ENCODE measurements at places on chromosomes 5 and 9.

GRCh38 chr5:122908662-122909061, 63.2 kb downstream of the SNX24 start:
- no peak for DNase-seq

DNA sequence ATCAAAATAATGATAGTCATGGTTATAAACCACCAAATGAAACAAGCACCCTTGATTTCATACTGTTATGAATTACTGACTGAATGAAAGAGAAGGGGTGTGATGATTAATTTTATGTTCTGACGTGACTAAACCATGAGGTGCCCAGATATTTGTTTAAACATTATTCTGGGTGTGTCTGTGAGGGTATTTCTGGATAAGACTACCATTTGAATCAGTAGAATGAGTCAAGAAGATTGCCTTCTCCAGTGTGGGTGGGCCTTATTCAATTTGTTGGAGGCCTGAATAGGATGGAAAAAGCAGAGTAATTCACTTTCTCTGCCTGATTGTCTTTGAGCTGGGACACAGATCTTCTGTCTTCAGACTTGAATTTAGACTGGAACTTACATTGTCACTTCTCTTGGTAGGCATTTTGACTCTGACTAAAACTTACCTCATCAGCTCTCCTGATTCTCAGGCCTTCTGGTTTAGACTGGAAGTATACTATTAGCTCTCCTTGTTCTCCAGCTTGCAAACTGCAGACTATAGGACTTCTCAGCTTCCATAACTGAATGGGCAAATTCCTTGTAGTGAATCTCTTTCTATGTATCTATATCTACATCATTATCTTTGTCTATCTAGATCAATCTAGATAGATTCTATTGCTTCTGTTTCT, 321.9 kb upstream of the TARS1 start:
- DNase-seq, result no peak

DNA sequence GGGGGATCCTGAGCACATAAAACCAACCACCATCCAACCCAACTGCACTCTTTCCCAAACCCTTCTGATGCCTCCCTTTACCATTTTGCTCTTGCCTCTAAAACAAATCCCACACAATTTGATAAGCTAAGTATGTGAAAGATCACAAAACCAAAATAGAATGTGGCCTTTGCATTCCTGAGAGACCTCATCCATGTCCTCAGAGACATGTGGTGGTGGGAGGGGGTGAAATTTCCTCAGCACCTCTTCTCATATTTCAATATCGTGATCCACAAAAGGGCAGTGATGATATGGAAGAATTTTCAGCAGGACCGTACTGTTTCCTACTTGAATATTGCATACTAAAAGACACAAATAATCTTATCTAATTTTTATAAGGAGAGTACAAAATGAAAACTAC, 423.3 kb downstream of the TLE1 start:
- no peak for DNase-seq

- DNase-seq, result no peak
Observed at GRCh38 chr5:59789894-59790293, 103.6 kb downstream of the PDE4D start.

- no peak for DNase-seq
Observed at GRCh38 chr9:12880406-12881015, 105.7 kb downstream of the LURAP1L start.

DNA sequence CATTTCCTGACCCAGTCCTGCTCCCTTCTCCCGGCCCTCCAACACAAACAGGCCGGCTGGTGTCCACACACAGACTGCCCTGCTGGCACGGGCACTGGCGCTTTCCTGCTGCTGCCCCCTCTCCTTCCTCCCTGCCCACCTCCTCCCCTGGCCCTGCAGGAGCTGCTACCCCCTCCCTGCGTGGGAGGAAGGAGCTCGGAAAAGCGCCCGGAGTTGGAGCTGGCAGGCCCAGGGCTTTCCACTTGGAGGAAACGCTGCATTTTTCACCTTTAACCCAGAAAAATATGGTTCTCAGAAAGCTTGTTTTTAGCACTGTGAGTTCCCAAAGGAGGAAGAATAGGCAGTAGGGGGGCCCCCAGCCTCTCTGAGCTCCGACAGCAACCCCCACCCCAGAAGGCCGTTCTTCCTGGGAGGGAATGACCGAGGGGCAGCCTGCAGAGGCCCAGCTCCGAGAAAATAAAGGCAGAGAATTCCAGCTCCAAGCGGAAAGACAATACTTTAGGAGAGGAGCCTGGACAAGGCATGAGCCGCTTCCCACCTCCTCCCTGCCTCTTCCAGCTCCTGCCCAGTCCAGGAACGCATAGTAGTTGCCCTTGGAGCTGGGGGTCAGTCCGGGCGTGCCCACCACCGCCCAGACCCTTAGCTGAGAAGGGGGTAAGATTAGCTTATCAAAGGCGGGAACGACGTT, 88.9 kb downstream of the LIFR start:
- no peak for DNase-seq

DNA sequence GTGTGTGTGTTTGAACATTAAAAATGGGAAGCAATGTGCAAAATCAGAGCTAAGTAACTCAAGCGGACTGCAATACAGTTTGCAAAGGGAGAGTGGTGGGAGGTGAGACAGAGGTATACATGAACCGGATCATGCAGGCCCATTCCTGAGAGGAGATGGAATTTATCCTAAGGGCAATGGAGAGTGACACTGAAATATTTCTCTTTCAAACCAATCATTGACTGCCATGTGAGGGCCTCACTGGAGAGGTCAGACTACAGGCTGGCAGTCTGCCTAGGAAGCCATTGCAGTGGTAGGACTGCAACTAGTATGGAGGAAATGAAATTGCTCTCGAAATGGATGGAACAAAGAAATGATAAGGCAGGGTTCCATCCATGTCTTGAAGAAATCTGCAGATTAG, 34.8 kb downstream of the TNFSF15 start:
- no peak for DNase-seq

DNA sequence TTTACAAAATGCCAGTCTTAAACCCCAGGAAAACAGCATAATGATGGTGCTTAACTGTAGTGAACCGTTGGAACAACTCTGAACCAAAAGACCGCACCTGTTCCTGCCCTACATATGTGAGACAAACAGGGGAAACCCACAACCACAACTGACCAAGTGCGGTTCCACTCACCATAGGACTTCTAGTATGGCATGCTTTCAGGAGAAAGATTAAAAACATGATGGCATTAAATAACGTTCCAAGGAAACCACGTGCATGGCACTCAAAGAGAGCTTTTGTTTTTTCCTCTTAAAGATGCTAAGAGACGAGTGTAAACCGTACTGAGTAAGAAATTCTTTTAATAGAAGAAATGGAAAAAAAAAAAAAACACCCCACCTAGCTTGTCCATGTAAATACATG, 119.8 kb downstream of the SSBP2 start:
- DNase-seq, result no peak

- no peak for DNase-seq
Observed at GRCh38 chr5:50724-51499, 41.1 kb upstream of the PLEKHG4B start.

DNA sequence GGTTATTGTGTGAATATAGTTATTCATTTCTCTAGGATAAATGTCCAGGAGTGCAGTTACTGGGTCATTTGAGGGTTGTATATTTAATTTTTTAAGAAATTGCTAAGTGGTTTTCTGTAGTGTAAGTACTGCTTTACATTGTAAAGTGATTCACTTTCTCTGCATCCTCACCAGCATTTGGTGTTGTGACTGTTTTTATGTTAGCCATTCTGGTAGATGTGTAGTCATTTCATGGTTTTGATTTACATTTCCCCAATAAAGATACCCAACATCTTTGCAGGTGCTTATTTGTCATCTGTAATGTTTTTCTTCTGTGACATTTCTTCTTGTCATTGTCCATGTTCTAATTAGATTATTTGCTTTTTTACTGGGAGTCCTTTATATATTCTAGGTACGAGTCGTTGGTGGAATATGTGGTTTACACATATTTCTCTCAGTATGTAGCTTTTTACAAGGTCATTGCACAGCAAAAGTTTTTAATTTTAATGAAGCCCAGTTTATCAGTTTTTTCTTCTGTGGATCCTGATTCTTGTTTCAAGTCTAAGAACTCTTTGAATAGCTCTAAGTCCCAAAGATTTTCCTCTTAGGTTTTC, 34.0 kb downstream of the SCGB3A1 start:
- no peak for DNase-seq

- DNase-seq, result no peak
Observed at GRCh38 chr9:32385152-32385884, 875 bp downstream of the ACO1 start.

DNA sequence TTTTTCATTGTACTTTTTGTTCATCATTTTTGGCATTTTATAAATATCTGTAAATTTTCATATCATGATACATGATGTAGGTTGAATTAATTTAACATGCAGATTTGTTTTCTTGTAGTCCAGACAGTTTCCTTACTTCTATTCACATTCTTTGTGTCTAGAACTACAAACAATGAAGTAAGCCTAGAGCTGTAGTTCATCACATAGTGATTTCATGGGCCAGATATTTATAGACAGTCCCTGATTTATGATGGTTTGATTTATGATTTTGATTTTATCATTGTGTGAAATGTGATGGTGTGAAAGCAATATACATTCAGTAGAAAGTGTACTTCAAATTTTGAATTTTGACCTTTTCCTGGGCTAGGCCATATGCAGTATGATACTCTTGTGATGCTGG, 139.0 kb downstream of the ARHGEF28 start:
- DNase-seq, result no peak

DNA sequence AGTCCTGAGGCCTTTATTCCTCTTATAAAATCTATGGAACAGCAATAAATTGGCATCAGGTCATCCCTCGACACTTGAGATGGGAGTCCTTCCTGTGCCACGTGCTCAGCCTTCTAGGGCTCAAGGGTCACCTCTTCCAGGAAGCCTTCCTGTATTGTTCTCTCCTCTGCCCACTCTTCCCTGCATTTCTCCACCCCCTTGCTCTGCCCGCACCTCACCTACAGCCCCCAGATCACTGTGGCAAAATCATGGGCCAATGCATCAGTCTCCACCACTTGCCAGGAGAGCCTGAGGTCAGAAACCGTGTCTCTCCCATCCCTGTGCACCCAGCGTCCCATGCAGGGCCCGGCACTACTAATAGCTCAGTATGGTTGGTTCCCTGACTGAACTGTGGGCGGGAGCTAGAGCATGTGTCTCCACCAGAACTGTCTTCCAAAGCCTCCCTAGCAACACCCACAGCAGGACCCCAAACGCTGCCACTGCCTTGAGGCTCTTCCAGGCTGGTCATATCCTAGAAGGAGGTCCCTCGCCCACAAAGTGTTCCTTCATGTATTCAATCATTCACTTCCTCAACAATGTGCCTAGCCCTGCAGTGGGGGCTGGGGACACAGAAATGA, 13.5 kb downstream of the DUSP1 start:
- DNase-seq, result no peak

DNA sequence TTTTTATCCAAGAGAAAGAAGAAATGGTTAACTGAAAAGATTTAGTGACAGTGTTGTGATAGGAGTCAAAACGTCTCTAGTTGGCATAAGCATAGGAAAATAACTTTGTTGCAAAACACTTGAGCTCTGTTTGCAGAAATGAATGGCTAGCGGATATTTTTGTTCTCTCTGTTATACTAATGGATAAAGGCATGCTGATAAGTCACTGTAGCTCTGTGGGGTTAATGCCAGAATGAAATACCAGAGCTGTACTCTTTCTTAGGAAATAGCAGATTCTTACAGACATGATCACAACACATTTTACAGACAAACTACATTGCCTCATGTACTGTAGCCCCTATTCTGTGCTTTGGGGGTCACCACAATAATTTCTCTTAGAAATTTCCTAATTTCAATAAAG, 202.8 kb downstream of the DMRTA1 start:
- DNase-seq, result no peak

DNA sequence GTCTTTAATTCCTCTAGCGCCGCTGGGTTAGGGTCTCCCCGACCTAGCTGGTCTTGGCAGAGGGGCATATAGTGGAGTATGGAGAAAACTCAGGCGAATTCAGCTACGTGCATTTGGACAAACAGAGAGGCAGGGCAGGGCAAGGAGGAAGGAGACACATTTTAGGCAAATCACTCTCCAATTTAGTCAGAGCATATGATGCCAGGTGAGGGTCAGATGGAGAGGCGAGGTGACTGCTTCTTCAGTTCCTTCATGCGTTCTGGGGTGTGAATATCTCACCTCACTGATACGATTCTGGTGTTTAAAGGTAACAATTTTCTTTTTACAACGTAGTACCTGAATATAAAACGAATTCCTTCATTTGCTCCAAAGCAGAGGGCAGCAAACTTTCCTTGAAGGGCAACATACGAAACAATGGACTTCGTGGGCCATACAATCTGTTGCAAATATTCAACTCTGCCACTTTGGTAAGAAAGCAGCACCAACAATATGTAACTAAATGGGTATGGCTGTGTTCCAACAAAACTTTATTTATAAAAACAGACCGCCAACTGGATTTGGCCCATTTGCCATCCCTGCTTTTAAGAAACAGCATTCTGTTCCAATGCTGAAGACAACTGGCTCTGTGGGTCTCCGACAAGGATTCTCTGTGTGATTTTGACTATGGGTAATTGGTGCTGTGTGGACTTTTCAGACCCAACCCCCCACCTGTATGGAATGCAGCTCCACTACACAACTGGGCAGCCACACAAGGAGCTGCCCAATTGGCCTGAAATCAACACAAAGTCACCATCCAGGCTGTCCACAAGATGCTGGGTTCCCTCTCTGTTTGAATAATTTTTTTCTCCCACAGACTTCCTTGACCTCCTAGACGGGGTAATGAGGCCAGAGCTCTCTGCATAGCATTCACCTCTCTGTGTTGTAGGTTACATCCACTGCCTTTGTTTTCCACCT, 53.8 kb downstream of the RAPGEF1 start:
- DNase-seq, result no peak

GRCh38 chr5:64330728-64331231, 165.1 kb downstream of the RNF180 start:
- DNase-seq, result no peak

- DNase-seq, result no peak
Observed at GRCh38 chr5:6158974-6159831, 219.1 kb downstream of the MED10 start.

DNA sequence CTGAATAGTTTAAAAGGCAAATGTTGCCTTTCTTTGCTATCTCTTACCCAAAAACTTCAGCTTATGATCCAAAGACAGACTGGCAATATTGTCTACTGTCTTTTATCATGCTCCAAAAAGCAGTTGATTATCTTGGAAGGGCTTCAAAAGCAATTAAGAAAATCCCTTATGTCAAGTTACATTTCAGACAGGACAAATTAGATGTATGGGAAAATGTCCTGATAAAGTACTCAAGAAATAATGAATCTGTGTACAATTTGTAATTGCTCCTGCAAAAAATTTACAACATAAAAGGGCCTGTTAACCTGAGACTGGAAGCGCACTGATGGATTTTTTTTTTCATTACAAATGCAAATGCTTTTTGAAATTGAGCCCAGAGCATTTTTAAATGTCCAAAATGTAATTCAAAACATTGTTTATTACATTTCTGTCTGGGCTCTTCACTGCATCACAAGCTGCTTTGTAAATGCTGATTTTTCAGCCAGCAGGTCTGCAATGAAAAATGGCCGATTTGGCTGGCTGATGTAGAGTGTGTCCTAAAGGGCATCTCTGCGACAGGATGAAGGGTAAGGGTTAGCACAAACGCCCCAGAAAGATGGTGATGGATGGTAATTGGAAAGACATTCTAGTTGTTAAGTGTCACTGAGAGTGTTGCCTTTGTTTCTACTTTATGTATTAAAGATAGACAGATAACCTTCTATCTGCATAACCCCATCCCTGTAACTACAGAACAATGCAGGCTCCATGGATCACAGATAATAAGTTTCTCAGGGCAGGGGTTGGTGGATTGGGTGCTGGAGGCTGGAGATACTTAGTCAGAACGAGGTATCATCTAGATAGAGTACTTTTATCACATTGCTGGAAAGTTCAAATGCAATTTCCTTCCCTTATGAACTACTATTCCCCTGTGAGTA, 27.0 kb downstream of the MAT2B start:
- no peak for DNase-seq

- DNase-seq, result no peak
Observed at GRCh38 chr9:129568560-129569501, 52.1 kb downstream of the C9orf50 start.
